Right renal cortex interstitium (tissue), 3 donors: ENCODE measurements at places on chromosomes 3 and 15. TPM values are rescaled to one million over a fixed set of nuclear protein-coding genes. Genes with fewer than 3 reads are reported as not detected.
A peak's percentile ranks its signal among the peaks of the same experiment; 100 is the strongest.

The FAM174B gene
- polyA plus RNA-seq: 31.9 TPM

DNA sequence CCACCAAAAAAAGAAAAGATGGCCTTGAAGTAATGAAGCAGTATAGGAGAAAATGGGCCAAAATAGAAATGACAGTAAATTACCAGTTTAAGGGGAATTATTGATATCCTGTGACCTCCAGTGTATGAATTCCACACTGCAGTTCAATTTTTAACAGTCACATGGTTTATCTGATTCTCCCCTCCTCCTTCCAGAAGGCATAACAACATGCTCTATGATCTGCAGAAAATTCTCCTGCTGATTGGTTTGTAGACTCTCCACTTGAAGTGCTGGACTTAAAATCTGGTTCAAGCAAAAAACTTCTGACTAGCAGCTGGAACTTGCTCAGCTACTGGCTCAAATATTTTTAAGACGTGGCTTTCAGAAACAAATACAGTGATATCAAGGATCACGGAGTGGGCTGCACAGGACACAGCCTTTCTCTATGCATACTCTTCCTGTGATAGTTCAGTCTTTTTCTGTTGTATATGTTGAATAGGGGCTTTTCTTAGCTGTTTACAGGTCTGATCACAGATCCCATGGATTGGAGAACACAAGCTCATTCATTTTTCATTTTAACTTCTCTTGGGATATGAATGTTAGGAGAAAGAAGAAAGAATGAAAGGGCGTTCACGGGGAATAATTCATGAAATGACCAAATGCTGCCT lies 211.5 kb downstream of the LSAMP start:
- DNase-seq: no peak

DNA sequence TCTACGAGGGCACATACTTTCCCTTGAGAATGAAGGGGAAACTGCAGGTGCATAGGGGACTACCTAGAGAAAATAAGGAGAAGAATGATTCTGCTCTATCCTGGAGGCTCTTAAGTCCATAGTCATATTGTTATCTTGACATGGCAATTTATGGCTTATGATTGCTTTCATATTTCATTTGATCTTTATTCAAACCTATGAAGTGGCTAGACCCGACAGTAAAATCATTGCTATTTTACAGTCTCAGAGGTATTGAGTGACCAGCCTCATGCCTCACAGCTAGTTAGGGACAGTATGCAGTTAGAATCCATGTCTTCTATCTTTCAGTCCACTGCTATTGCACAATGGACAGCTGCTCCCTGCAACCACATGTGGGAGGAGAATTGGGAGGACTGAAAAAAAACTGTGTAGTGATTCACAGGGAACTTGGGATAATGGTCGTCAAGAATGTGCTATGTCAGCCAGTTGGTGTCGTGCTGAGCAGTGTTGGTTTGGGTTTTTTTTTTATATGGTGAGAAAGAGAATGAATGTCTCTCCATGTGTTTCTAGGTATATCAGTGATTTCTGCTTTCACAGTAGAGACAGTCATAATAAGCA lies 63.2 kb upstream of the SPPL2A start:
- peak; percentile 6 for DNase-seq

GRCh38 chr3:35862057-35862456 lies 222.7 kb downstream of the ARPP21 start:
- no peak for DNase-seq

The SLC41A3 gene
- 80.6 TPM for polyA plus RNA-seq

The CCR8 gene
- polyA plus RNA-seq: not detected

DNA sequence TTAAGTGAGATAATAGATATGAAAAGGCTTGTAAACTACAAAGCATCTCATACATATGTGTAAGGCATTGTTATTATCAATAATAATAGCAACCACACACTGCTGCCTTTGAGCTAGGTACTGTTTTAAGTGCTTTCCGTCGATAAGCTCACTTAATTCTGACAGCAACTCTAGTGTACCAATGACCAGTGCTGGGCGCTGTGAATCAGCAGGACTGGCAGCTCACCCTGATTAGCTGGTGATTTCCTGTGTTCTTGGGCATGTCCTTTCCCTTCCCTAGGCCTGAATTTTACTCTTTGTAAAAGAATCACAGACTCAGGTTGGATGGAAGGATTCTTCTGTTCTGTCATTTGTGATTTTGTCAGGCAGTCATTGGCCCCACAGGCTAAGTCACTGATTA lies 215.6 kb downstream of the LPP start:
- no peak for DNase-seq

The PRSS50 gene
- 1.4 TPM for polyA plus RNA-seq

The FSTL1 gene
- 591 TPM for polyA plus RNA-seq
